NCI-H226 (cell line): ENCODE measurements at places on chromosomes 2 and 18.
A peak's percentile ranks its signal among the peaks of the same experiment; 100 is the strongest.

DNA sequence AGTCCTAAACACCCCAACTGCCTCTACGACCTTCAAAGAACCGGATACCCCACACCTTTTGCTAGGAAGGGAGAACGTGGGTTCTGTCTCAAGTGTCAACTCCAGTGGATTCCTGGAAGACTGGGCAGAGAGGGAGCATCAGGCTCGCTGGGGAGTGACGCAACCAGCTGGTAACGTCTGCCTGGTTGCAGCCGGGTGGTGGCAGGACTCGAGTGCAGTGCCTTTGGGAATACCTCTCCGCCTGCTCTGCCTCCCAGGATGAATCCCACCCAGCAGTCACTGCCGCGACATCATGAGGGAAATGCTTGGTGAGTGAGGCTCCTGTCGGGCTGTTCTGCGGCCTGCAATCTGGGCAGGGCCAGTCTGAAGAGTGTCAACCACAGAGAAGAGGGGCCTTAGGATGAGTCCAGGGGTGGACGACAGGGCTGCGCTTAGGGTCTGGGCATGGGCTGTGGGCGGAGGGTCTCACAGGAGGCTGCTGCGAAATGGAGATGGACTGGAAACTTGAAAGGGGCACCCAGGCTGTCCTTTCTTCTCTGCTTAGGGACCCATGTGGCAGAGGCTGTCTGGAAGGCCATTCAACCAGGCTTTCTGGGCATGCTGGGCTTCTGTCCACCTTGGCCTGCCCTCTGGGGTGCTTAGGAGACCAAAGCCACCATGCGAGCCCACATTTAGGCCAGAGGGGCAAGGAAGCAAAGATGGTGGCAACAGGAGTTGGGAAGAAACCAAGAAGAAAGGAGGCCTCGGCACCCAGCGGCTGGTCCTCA is 12.9 kb downstream of the GPR17 start:
- DNase-seq, result no peak

DNA sequence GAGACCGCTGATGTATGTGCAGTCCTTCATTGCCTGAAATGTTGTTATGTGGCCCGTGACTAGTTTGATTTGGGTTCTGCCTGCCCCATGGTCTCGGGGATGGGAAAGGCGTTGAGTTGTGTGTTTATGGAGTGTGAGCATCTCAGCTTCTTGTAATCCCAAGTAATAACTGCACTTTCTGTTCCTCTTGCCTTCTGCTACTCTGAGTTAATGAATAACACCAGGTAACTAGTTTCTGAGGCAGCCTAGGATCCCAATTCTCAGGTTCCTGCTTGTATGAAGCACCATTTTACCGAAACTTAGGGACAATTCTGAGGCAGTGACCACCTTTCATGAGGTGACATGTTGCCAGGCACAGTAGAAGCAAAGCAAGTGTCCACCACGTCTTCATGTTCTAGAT is 170.0 kb downstream of the ALK start:
- DNase-seq, result no peak

DNA sequence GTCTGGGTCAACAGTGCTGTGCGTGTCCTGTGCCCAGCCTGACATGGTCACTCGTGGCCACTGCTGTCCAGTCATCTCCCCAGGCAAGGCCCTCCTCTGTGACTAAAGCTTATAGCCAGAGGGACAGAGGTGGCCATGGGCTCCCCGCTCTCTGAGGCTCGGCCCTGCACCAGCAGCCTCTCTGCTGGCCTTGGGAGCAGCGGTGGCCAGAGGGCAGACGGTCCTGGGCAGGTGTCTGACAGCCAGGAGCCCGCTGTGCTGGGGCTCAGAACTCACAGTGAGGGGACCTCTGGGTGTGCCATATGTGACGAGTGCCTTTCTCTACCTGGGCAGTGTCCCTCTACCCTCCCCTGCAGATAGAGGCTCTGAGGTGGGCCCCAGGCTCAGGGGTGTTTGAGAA is 98.7 kb downstream of the FAM210A start:
- no peak for DNase-seq

GRCh38 chr2:20125164-20125563 is 73.7 kb upstream of the LAPTM4A start:
- DNase-seq, result peak; percentile 9

- no peak for DNase-seq
Measured at GRCh38 chr2:234335661-234336228, 161.1 kb downstream of the ARL4C start.

DNA sequence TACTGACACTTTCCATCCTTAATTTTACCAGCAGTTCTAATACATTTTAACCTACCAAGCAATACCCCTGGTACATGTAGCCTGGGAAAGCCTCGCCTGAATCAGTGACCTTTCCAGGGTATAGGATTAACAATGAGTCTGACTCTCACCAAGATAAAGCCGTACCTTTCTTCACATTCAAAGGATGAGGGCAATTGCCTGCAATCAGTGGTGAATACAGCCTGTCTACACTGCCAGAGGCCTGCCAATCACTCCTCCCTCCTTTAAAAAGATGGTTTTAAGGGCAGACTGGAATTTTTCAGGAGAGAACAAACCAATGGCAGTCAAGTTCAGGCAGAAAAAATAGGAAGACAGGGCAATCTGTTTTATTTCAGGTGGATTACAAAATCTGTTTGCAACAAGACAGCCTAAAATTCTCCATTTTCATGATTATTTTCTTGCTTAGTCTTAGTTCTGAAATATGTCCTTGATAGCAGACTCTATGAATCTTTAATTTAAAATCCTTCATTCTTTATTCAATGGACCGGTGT is 4.8 kb downstream of the EPHA4 start:
- DNase-seq, result no peak

DNA sequence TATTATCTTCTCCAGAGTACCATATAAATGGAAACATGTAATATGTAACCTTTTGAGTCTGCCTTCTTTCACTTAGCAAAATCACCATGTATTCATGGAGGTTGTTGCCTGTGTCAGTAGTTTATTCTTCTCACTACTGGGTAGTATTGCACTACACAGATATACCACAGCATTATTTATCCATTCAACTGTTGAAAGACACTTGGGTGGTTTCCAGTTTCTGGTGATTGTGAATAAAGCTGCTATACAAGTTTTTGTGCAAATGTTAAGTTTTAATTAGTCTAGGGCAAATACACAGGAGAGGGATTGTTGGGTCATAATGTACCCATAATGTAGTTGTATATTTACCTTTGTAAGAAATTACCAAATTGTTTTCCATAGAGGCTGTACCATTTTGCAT is 29.6 kb upstream of the RPRD1A start:
- DNase-seq, result no peak
